ENCODE measurements at places on chromosomes 12 and 14. TPM values are rescaled to one million over a fixed set of nuclear protein-coding genes. Genes with fewer than 3 reads are reported as not detected.

HOXC4 gene
- 1.2 TPM for total RNA-seq

KERA gene
- total RNA-seq, result not detected

PLBD1 gene
- not detected for total RNA-seq

DTX1 gene
- 0.55 TPM for total RNA-seq

KRT77 gene
- not detected for total RNA-seq

DNA sequence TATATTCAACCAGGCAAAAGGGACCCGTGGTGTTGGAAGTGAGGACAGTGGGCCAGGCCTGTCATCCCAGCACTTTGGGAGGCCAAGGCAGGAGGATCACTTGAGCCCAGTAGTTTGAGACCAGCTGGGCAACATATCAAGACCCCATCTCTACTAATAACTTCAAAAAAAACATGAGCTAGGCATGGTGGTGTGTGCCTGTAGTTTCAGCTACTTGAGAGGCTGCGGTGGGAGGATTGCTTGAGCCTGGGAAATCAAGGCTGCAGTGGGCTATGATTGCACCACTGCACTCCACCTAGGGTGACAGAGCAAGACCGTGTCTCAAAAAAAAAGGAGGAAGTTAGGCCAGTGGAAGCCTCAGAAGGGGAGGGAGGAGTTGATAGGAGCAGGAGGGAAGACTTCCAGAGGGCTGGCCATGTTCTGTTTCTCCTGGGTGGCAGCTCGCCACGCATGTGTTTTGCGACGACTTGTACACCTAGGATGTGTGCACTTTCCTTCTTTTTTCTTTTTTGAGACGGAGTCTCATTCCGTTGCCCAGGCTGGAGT lies 10.1 kb downstream of the SLC25A29 start:
- H3K4me1 ChIP-seq, result no peaks in the 10 kb centered on the region
- H3K36me3 ChIP-seq, result no peaks in the 10 kb centered on the region
- peak; percentile 6 for DNase-seq
- no peaks in the 10 kb centered on the region for H3K27me3 ChIP-seq

DNA sequence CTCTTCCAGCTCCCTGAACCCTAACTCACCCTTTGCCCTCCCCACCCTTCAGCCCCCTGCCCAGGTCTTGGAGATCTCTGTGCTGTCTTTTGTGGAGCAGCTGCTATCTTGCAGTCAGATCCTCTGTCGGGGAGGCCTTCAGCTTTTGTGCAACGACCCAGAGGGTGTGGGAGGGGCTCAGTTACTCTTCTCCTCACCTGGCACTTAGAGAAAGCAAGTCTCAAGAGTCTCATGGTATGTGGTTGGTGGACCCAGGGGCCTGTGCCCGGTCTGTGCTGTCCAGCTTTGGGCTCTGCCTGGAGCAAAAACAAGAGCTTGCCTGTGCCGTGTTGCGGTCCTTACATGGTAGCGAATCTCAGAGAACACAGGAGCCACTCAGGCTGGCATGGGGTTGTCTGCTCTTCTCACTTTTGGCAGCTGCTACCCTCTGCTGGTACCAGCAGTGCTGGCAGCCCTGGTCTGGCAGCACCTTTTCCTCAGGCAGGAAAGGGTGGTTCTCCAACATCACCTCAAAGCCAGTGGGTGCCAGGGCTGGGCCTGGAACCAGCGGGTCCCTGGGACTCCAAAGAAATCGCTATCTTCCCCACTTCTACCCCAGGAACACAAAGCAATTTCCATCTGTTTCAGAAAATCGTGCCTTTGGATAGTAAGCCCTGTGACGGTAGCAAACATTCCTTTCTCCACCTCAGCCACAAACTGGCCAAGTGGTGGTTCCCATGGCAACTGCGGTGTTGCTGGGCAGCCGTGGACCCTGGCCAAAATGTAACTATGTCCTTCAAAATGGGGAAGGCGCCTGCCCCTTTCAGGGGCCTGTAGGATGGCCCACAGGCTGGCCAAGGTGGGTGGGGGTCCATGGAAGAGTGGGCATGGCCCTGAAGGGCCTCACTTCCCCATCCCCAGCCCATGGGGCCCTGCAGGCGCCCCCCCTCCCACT lies 90.0 kb downstream of the RIN3 start:
- no peak overlapping the region for H3K27ac ChIP-seq
- H3K4me3 ChIP-seq, result no peak overlapping the region
- no peak for DNase-seq
- H3K4me1 ChIP-seq, result peaks cover 25% of the 10 kb centered on the region
- H3K36me3 ChIP-seq, result peaks cover 16% of the 10 kb centered on the region
- no peaks in the 10 kb centered on the region for H3K27me3 ChIP-seq

GRCh38 chr14:32813401-32813800 lies 125.3 kb upstream of the NPAS3 start:
- no peak for DNase-seq
- H3K4me3 ChIP-seq, result no peak overlapping the region
- H3K4me1 ChIP-seq, result no peaks in the 10 kb centered on the region

- no peak overlapping the region for H3K4me3 ChIP-seq
- no peaks in the 10 kb centered on the region for H3K4me1 ChIP-seq
- no peak for DNase-seq
- H3K36me3 ChIP-seq, result no peaks in the 10 kb centered on the region
- no peak overlapping the region for H3K27ac ChIP-seq
These were observed 84.9 kb downstream of the DICER1 start for GRCh38 chr14:95072310-95072905.

- peaks cover 24% of the 10 kb centered on the region for H3K4me1 ChIP-seq
- H3K27ac ChIP-seq, result no peak overlapping the region
- H3K36me3 ChIP-seq, result no peaks in the 10 kb centered on the region
- peaks cover 24% of the 10 kb centered on the region for H3K27me3 ChIP-seq
- no peak for DNase-seq
These were observed 4.1 kb upstream of the SLC7A7 start for GRCh38 chr14:22819151-22819988.

- H3K4me3 ChIP-seq, result no peak overlapping the region
- H3K36me3 ChIP-seq, result no peaks in the 10 kb centered on the region
- H3K27me3 ChIP-seq, result peaks cover 2% of the 10 kb centered on the region
- DNase-seq, result no peak
- H3K27ac ChIP-seq, result no peak overlapping the region
These were observed 110.4 kb downstream of the KCNC2 start for GRCh38 chr12:75099210-75099609.

DNA sequence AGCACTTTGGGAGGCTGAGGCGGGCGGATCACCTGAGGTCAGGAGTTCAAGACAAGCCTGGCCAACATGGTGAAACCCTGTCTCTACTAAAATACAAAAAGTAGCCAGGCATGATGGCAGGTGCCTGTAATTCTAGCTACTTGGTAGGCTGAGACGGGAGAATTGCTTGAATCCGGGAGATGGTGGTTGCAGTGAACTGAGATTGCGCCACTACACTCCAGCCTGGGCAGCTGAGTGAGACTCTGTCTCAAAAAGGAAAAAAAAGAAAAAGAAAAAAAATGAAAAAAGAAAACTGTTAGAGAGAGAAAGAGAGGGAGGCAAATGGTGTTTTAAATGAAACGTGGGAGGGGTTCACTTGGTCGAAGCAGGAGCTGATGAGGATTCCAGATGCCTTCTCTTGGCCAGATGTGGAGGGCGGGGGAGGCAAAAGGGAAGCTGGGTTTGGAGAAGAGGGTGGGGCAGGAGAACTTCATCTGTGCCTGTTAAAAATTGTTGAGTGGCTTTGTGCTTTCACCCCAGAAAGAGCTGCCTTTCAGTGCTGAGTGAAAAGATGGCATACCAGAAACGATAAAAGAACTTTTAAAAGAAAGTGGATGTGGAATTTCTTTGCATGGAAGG lies 1.1 kb downstream of the EMP1 start:
- H3K27me3 ChIP-seq, result peaks cover 58% of the 10 kb centered on the region
- H3K36me3 ChIP-seq, result no peaks in the 10 kb centered on the region
- DNase-seq, result no peak
- H3K4me3 ChIP-seq, result no peak overlapping the region
- H3K27ac ChIP-seq, result no peak overlapping the region

DNA sequence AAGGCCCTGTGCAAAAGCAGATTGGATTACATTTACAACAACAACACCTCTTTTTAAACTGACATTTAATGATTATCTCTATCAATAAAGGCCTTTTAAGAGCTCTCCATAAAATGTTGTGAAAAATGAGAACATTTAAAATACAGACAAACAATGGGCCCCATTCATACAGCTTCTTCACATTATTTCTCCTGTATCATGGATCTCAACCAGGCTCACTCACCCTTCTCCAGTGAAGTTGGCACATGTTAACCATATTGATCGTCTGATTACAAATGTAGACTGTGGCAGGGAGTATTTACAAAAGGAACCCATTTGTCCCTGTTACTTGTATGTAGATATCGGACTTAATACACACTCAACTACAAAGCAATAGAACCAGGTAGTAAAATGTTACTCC lies 220.2 kb upstream of the BTG1 start:
- DNase-seq, result no peak
- no peak overlapping the region for H3K4me3 ChIP-seq
- no peaks in the 10 kb centered on the region for H3K27me3 ChIP-seq
- H3K27ac ChIP-seq, result no peak overlapping the region
- H3K4me1 ChIP-seq, result peaks cover 31% of the 10 kb centered on the region

GRCh38 chr14:105486974-105487448 lies 325 bp downstream of the CRIP1 start:
- H3K4me3 ChIP-seq, result peak overlapping the region; percentile 78
- peak; percentile 76 for DNase-seq
- H3K27me3 ChIP-seq, result no peaks in the 10 kb centered on the region
- H3K27ac ChIP-seq, result peak overlapping the region; percentile 38
- no peaks in the 10 kb centered on the region for H3K36me3 ChIP-seq
- peaks cover 24% of the 10 kb centered on the region for H3K4me1 ChIP-seq

- no peaks in the 10 kb centered on the region for H3K4me1 ChIP-seq
- H3K36me3 ChIP-seq, result no peaks in the 10 kb centered on the region
- H3K27me3 ChIP-seq, result peaks cover 3% of the 10 kb centered on the region
- no peak overlapping the region for H3K4me3 ChIP-seq
These were observed 54.2 kb upstream of the PTHLH start for GRCh38 chr12:28026701-28027100.

GRCh38 chr12:102480406-102480805 lies at the start of gene IGF1:
Gene IGF1 (minus strand): TSS chr12:102480563. CDS start chr12:102480381, 182 bp downstream.
- no peak within 1 kb of the TSS for H3K27ac ChIP-seq
- DNase-seq, result no peak
- peaks cover 35% of the 10 kb centered on the region for H3K4me1 ChIP-seq
- no peaks in the 10 kb centered on the region for H3K27me3 ChIP-seq
- H3K4me3 ChIP-seq, result no peak within 1 kb of the TSS

DNA sequence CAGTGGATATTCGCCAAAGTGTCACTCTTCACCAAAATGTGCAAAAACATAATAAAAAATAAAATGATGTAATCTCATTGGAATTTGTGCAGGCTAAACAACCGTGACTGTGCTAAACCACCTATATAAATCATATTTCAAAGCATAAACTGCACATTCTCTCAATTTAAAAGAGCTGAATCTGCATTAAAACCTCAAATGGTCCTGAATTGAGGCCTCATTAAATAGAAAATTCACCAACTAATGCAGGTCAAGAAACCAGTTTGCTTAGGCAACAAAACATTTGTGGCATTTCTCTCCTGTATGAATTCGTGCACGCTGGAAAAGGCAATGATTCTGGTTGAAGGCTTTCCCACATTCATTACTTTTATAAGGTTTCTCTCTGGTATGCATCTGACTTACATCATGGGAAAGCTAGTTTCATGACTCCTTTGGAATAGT lies 80.1 kb upstream of the IFNG-AS1 start:
- no peaks in the 10 kb centered on the region for H3K36me3 ChIP-seq
- H3K27me3 ChIP-seq, result peaks cover 2% of the 10 kb centered on the region
- no peak overlapping the region for H3K27ac ChIP-seq
- no peaks in the 10 kb centered on the region for H3K4me1 ChIP-seq
- H3K4me3 ChIP-seq, result no peak overlapping the region

DNA sequence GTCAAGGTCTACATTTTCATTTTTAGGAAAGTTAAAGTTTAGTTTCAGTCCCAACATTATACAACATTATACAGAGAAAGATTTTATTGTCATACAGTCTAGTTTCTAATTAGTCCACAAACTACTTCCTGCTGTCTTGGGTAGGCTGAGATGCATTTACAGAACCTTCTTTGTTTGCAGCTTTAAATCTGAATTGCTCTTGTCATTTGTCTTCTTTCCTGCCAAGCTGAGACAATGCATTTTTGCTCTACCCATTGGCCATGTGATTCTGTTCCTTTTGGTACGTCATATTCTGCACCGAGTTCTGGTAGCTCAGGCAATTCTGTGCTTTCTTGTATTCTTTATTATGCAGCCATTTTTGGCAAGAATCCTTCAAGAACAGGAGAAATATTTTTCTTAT lies 228.5 kb downstream of the ATP23 start:
- no peak overlapping the region for H3K27ac ChIP-seq
- no peaks in the 10 kb centered on the region for H3K27me3 ChIP-seq
- H3K4me3 ChIP-seq, result no peak overlapping the region
- H3K4me1 ChIP-seq, result no peaks in the 10 kb centered on the region
- H3K36me3 ChIP-seq, result no peaks in the 10 kb centered on the region

GRCh38 chr14:99520571-99521081 lies 39.4 kb downstream of the CCNK start:
- peaks cover 5% of the 10 kb centered on the region for H3K4me1 ChIP-seq
- no peaks in the 10 kb centered on the region for H3K36me3 ChIP-seq
- no peak overlapping the region for H3K27ac ChIP-seq
- no peak overlapping the region for H3K4me3 ChIP-seq

DNA sequence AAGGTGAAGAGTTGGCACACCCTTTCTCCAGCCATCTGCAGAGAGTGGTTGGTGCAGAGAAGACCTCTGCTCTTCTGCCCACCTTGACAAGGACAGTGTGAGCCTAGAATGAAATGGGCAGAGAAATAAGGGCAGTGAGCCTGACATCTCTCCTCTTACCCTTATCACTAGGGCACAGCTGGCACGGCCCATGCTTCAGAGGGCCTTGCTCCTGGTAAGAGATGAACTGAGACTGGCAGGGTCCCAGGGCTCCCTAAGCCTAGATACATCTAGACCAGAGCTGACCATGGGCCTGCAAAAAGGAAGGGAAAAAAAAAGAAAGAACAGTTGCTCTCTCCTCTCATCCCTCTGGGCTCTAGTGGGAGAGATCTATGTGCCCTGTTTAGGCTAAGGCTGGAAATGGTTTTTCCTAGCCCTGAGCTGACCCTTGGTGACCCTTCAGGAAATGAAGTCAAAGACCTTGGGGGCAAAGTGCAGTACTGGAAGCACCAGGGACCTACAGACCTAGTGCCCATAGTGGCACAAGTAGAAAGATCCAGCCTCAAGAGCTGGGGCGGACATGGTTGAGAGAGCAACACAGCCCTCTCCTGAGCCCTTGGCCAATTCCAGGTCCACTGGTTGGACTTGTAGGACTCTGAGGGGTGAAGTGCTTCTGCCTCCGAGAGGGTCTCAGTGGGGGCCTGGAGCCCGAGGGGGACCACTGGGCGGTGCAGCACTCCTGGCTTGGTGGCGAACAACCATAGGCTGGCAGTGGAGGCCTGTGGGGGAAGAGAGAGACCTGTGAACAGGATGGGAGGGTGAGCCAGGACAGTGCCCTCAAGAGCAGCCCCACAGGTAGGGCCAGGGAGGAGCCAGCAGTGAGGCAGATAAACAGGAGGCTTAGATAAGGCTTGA lies 22.0 kb downstream of the PRPF40B start:
- H3K4me3 ChIP-seq, result no peak overlapping the region
- no peaks in the 10 kb centered on the region for H3K27me3 ChIP-seq
- H3K36me3 ChIP-seq, result peaks cover 24% of the 10 kb centered on the region
- DNase-seq, result no peak
- H3K4me1 ChIP-seq, result peaks cover 29% of the 10 kb centered on the region
- H3K27ac ChIP-seq, result peak overlapping the region; percentile 87

All from activated naive CD8-positive, alpha-beta T cell treated with anti-CD3 and anti-CD28 coated beads, Interleukin-2, amount 10 ng/mL, durations not matched to agents 7 days and 5 days (primary cell).